ENCODE measurements at places on chromosomes 6 and 20.

- DNase-seq, result no peak
Observed at GRCh38 chr6:11722805-11723631, 55.6 kb downstream of the ADTRP start.

GRCh38 chr20:8777911-8778310 lies 291.0 kb upstream of the PLCB4 start:
- DNase-seq, result no peak

- DNase-seq, result no peak
Observed at GRCh38 chr6:110619275-110619908, 143.0 kb upstream of the SLC22A16 start.

- no peak for DNase-seq
Observed at GRCh38 chr6:121881974-121882667, 446.7 kb downstream of the GJA1 start.

DNA sequence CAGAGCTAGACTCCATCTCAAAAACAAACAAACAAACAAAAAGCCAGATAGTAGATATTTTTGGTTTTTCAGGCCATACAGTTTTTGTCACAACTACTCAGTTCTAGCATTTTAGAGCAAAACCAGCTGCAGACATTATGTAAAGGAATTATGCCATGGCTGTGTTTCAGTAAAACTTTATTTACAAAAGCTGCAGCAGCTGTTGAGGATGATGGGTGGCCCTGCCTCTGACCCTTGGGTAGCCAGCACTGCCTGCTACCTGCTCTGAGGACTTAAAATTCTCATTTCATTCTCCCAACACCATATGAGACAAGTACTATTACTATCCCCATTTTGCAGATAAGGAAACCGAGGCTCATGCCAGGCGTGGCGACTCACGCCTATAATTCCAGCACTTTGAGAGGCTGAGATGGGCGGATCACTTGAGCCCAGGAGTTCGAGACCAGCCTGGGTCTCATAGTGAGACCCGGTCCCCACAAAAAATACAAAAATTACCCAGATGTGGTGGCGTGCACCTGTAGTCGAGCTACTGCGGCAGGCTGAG lies 56.3 kb downstream of the RIPOR3 start:
- DNase-seq, result no peak

DNA sequence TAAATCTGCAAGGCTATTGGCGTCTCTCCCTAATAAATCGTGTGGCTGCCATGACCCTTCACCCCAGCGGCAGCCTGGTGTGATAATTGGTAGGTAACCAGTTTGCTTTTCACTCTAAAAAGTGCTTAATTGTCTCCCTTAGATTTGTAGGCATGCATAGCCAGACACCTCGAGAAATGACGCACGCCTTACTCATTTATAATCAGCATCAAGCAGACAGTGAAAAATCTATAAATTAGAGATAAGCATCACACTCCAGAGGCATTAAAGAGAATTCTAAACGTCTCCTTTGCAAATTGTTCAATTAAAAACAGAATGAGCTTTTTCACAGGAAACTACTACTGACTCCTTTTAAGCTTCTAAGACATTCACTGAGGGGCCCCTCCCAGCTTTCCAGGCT lies 110.2 kb upstream of the RPS6KA2 start:
- no peak for DNase-seq

- no peak for DNase-seq
Observed at GRCh38 chr20:18533978-18534644, 26.4 kb downstream of the SEC23B start.

DNA sequence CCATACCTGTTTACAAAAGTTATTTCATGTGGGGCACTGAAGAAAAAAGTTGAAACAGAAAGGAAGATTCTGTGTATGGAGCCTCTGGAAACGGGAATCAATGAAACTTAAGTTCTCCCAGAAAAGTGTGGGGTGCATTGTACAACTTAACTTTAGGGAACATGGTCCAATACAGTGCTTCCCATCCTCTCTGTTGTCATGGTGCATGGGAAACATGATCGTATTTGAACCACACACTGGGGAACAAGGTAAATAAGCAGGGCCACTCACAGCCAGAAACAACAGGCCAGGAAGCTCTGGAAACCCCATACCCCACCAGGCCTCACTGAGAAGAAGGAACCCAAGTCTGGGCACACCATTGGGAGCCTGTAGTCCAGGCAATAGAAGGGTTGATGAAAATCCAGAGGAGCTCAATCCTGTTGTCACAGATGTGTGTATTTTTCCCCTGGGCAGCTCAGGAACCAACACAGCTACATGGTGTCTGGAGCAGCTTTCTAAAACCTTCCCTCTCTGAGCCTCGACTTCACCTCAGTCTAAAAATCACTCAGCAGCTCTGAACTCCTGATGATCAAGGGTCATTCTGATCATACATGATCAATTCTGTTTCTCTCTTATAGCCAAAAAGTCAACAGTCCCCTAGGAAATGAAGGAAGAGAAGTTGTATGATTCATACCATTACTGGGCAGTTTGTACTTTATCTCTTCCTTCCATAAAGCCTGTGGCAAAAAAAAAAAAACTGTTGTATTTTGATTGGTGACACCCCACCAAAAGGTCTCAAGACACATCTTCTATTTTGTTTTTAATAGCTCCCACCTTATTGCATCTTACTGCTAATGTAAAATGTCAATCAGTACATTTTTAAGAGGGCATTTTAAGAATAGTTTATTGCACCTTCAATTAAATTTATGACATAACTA lies 198.5 kb upstream of the TAB2 start:
- DNase-seq, result no peak

GRCh38 chr6:149480502-149481280 lies 4.1 kb downstream of the ZC3H12D start:
- DNase-seq, result no peak

GRCh38 chr6:101226677-101227135 lies 166.8 kb upstream of the GRIK2 start:
- DNase-seq, result no peak

GRCh38 chr6:85360794-85361642 lies 88.9 kb upstream of the NT5E start:
- DNase-seq, result no peak
